ENCODE measurements at places on chromosomes 1 and 21. TPM values are rescaled to one million over a fixed set of nuclear protein-coding genes. Genes with fewer than 3 reads are reported as not detected.

MRAP gene
- total RNA-seq: not detected

ODF2L gene
- 77.6 TPM for total RNA-seq

BNIPL gene
- total RNA-seq: 0.45 TPM

CFHR5 gene
- total RNA-seq: not detected

SPATA46 gene
- total RNA-seq: not detected

S100B gene
- total RNA-seq: not detected

TMEM240 gene
- total RNA-seq: 7.8 TPM

GADD45A gene
- 52.4 TPM for total RNA-seq

LMOD1 gene
- 0.60 TPM for total RNA-seq

DNA sequence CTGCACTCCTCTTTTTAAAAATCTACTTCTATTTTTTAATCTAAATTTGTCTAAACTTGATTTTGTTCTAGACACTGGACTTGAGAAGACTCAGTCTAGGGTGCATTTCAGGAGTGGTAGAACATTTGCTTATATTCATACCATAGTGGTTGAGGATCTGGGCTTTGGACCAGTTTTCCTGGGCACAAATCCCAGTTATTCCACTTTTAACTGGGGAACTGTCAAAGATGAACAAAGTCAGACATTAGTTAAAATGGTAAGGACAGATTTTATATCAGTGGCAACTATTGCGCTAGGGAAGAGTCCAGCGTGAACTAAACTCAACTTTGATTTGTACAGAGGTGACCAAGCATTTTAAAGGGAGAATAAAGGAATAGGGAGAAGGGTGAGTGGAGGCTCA, 102.4 kb downstream of the FMN2 start:
- no peak for DNase-seq
- H3K4me1 ChIP-seq: peaks cover 19% of the 10 kb centered on the region
- no peaks in the 10 kb centered on the region for H3K27me3 ChIP-seq
- no peak overlapping the region for H3K4me3 ChIP-seq
- no peak overlapping the region for H3K27ac ChIP-seq

DNA sequence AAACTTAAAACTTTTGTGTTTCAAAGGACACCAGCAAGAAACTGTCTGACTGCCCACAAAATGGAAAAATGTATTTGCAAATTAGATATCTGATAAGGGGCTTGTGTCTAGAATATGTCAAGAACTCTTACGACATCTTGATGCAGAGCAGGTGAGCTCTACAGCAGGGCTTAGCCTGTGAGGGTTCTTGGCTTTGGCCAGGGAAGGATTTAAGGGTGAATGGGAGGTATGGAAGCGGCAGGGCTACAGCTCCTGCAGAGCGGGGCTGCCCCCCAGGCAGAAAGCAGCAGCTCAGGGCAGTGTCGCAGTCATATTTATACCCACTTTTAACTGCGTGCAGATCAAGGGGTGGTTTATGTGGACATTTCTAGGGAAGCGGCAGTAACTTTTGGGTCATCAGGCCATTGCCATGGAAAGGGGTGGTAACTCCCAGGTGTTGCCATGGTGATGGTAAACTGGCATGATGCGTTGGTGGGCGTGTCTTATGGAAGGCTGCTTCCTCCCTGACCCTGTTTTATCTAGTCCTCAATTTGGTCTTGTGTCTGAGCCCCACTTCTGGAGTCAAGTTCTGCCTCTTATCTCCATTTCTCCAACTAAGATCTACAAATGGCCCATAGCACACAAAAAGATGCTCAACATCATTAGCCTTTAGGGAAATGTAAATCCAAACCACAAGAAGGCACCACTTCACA, 23.2 kb downstream of the MORN1 start:
- H3K4me1 ChIP-seq: no peaks in the 10 kb centered on the region
- H3K27me3 ChIP-seq: no peaks in the 10 kb centered on the region
- H3K36me3 ChIP-seq: no peaks in the 10 kb centered on the region
- H3K27ac ChIP-seq: no peak overlapping the region
- no peak for DNase-seq

DNA sequence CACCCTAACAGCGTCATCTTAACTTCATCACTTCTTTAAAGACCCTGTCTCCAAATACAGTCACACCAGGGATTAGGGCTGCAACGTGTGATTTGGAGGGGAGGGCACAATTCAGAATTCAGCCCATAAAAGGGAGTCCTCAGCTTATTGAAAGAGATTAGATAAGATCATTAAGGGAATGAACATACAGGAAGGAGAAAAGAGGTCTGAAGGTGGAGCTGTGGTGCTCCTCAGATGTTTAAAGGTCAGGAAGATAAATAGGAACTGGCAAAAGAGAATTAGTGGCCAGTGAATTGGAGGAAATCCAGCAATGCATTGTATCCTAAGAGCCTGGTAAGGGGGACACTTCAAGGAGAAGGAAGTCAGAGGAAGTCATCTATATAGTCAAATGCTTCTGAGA, 113.5 kb downstream of the PROX1 start:
- no peaks in the 10 kb centered on the region for H3K36me3 ChIP-seq
- no peaks in the 10 kb centered on the region for H3K4me1 ChIP-seq
- no peak for DNase-seq
- H3K27ac ChIP-seq: no peak overlapping the region

GRCh38 chr1:32073299-32074229, 825 bp downstream of the TMEM39B start:
- no peaks in the 10 kb centered on the region for H3K27me3 ChIP-seq
- H3K4me1 ChIP-seq: peaks cover 14% of the 10 kb centered on the region
- peak overlapping the region; percentile 93 for H3K27ac ChIP-seq

- no peak overlapping the region for H3K27ac ChIP-seq
- H3K27me3 ChIP-seq: no peaks in the 10 kb centered on the region
- no peak for DNase-seq
- H3K4me1 ChIP-seq: no peaks in the 10 kb centered on the region
These were observed 125.3 kb downstream of the LTN1 start for GRCh38 chr21:28867401-28867800.

DNA sequence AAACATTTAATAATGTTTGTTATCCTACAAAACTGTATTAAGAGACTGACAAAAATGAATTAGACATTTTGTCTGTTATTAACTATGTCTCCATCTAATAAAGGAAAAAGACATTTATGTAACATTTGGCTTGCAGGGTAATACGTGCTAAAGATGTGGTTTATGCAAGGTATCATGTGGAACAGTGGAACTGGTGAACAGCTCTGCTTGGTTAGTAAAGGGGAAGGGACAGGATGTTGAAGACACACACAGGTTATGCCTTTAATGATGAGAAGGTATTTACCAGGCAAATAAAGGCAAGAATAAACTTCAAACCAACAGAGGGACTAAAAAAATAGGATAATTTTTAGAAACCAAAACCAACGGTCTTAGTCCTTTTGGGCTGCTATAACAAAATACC, 93.1 kb downstream of the UCHL5 start:
- no peak overlapping the region for H3K4me3 ChIP-seq
- DNase-seq: no peak
- no peaks in the 10 kb centered on the region for H3K4me1 ChIP-seq

DNA sequence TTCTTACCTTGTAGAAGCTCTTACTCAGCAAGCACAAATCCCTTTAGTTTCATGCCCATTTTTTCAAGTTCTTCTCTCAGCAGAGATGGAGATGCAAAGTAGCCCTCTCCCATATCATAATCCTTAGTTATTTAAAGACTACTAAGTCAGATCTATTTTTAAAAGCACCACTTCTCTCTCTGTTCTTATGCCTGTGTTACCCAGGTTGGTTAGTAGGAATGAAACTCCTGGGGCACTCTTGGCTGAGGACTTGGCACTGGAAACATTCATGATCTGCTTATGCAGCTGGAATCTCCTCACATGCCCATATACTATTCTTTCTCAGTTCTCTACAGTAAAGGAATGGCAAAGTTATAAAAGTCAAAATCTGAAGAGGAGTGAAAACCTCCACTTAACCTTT, 51.9 kb upstream of the PPP2R5A start:
- H3K27ac ChIP-seq: no peak overlapping the region
- no peaks in the 10 kb centered on the region for H3K27me3 ChIP-seq
- no peaks in the 10 kb centered on the region for H3K36me3 ChIP-seq
- H3K4me3 ChIP-seq: no peak overlapping the region

- no peak for DNase-seq
- H3K27ac ChIP-seq: no peak overlapping the region
- no peak overlapping the region for H3K4me3 ChIP-seq
- no peaks in the 10 kb centered on the region for H3K36me3 ChIP-seq
- H3K4me1 ChIP-seq: no peaks in the 10 kb centered on the region
- no peaks in the 10 kb centered on the region for H3K27me3 ChIP-seq
These were observed 44.5 kb downstream of the B3GALT5 start for GRCh38 chr21:39657091-39657689.

GRCh38 chr1:184191181-184191621, 139.7 kb downstream of the TSEN15 start:
- DNase-seq: peak; percentile 88
- H3K27ac ChIP-seq: no peak overlapping the region
- H3K4me1 ChIP-seq: no peaks in the 10 kb centered on the region
- no peak overlapping the region for H3K4me3 ChIP-seq

DNA sequence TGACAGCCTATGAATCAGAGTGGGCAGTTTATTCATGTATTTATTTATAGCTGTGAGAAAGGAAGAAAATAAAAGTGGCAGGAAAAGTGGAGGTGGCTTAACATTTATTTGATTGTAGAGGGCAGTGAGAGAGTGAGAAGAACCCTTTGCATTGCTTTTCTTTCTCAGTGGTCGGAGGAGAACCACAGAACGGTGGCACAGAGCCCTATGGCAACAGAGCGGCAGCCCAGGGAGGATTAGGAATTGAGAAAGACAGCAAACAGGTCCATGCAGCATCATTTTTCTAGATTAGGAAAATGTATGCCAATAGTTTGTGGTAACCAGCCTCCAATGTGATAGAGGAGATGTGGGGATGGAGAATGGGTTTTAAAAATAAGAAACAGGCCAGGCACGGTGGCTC, 53.1 kb downstream of the NMNAT2 start:
- H3K4me1 ChIP-seq: no peaks in the 10 kb centered on the region
- no peaks in the 10 kb centered on the region for H3K27me3 ChIP-seq
- no peak for DNase-seq
- H3K4me3 ChIP-seq: no peak overlapping the region

DNA sequence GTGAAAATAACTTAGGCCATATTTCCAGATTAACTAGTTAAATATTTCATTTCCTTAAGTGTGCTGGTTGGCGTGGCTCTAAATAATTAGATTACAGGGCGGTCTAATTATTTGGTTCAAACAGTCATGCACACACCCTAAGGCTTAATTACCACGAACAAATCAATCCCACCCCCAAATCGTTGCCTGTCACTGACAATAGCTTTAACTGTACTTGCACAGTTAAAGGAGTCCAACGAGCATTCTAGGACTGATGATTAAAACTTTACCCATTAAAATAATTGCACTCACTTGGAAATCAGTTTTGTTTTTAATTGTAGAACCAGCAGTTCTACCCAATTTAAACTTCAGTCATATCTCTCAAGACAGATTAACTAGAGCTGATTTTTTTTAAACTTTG, 1.5 kb upstream of the POU2F1 start:
- H3K4me1 ChIP-seq: no peaks in the 10 kb centered on the region
- H3K27ac ChIP-seq: no peak overlapping the region
- DNase-seq: no peak
- peak overlapping the region; percentile 97 for H3K4me3 ChIP-seq
- no peaks in the 10 kb centered on the region for H3K27me3 ChIP-seq
- no peaks in the 10 kb centered on the region for H3K36me3 ChIP-seq

- peaks cover 13% of the 10 kb centered on the region for H3K27me3 ChIP-seq
- H3K27ac ChIP-seq: no peak overlapping the region
- no peak overlapping the region for H3K4me3 ChIP-seq
- H3K36me3 ChIP-seq: no peaks in the 10 kb centered on the region
These were observed 21.3 kb upstream of the PGBD2 start for GRCh38 chr1:248884632-248885295.

DNA sequence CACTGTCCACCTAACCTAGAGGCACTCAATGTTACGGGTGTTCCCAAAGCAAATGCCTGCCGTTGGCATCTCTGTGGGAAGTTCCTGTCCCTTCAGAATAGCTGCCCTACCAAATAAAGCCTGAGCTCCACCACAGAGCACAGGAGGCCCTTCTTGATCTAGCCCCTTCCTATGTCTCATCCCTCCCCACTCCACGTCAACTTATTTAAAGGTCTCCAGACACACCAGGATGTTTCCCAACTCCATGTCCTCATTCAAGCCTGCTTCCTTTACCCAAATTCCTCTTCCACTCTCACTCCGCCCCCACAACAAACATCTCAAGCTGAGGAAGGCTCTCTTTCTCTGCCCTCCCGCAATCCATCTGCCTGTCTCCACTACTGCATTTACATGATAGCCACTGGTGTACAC, 87.7 kb downstream of the TGFBR3 start:
- no peaks in the 10 kb centered on the region for H3K36me3 ChIP-seq
- no peak overlapping the region for H3K4me3 ChIP-seq
- peaks cover 3% of the 10 kb centered on the region for H3K4me1 ChIP-seq
- H3K27ac ChIP-seq: no peak overlapping the region
- no peak for DNase-seq

GRCh38 chr1:16231331-16232315, 5.4 kb downstream of the CPLANE2 start:
- DNase-seq: no peak
- peaks cover 29% of the 10 kb centered on the region for H3K27me3 ChIP-seq
- H3K4me1 ChIP-seq: peaks cover under 1% of the 10 kb centered on the region

GRCh38 chr1:6819246-6820040, 34.2 kb downstream of the CAMTA1 start:
- H3K4me3 ChIP-seq: no peak overlapping the region
- no peaks in the 10 kb centered on the region for H3K27me3 ChIP-seq
- DNase-seq: no peak
- H3K36me3 ChIP-seq: no peaks in the 10 kb centered on the region

GRCh38 chr1:117861694-117862093, 67.7 kb downstream of the GDAP2 start:
- H3K4me3 ChIP-seq: no peak overlapping the region
- H3K27ac ChIP-seq: no peak overlapping the region
- H3K36me3 ChIP-seq: peaks cover 23% of the 10 kb centered on the region
- H3K4me1 ChIP-seq: no peaks in the 10 kb centered on the region
- DNase-seq: no peak

- H3K27me3 ChIP-seq: no peaks in the 10 kb centered on the region
- DNase-seq: no peak
- no peak overlapping the region for H3K4me3 ChIP-seq
- H3K4me1 ChIP-seq: peaks cover 3% of the 10 kb centered on the region
These were observed 12.4 kb downstream of the C1orf198 start for GRCh38 chr1:230855886-230856285.

- peaks cover 27% of the 10 kb centered on the region for H3K4me1 ChIP-seq
- H3K27ac ChIP-seq: no peak overlapping the region
- H3K4me3 ChIP-seq: no peak overlapping the region
- no peak for DNase-seq
These were observed 15.6 kb downstream of the ARHGEF2 start for GRCh38 chr1:155962599-155963211.

- H3K36me3 ChIP-seq: no peaks in the 10 kb centered on the region
- H3K4me1 ChIP-seq: no peaks in the 10 kb centered on the region
- DNase-seq: peak; percentile 64
- no peaks in the 10 kb centered on the region for H3K27me3 ChIP-seq
- no peak overlapping the region for H3K4me3 ChIP-seq
These were observed 15.7 kb downstream of the GPR157 start for GRCh38 chr1:9112961-9113880.

- no peaks in the 10 kb centered on the region for H3K36me3 ChIP-seq
- no peaks in the 10 kb centered on the region for H3K4me1 ChIP-seq
- no peak for DNase-seq
These were observed 918 bp upstream of the RASAL2 start for GRCh38 chr1:178092878-178093493.

- no peak overlapping the region for H3K4me3 ChIP-seq
- H3K27me3 ChIP-seq: peaks cover 87% of the 10 kb centered on the region
- no peaks in the 10 kb centered on the region for H3K36me3 ChIP-seq
- peaks cover 2% of the 10 kb centered on the region for H3K4me1 ChIP-seq
These were observed 9.4 kb downstream of the LHX4 start for GRCh38 chr1:180239145-180240096.
